ENCODE measurements at places on chromosomes 5 and 9. TPM values are rescaled to one million over a fixed set of nuclear protein-coding genes. Genes with fewer than 3 reads are reported as not detected.

The RASGRF2 gene
- total RNA-seq, result 22.5 TPM

The TMEM167A gene
- 98.0 TPM for total RNA-seq

The QRFP gene
- total RNA-seq, result not detected

The TPRN gene
- total RNA-seq, result 7.5 TPM

The GABRB2 gene
- total RNA-seq, result 77.0 TPM

The OR13C5 gene
- not detected for total RNA-seq

The BARHL1 gene
- total RNA-seq, result not detected

The GRM6 gene
- 0.63 TPM for total RNA-seq

The PMPCA gene
- 29.1 TPM for total RNA-seq

The PHF24 gene
- 40.1 TPM for total RNA-seq

The ZNF483 gene
- 45.7 TPM for total RNA-seq

The IL31RA gene
- total RNA-seq, result not detected

The BTNL9 gene
- 5.6 TPM for total RNA-seq

The SOX30 gene
- not detected for total RNA-seq

The CNTFR gene
- 23.8 TPM for total RNA-seq

The LCN6 gene
- not detected for total RNA-seq

The FBLL1 gene
- total RNA-seq, result 37.6 TPM

The COL5A1 gene
- total RNA-seq, result 3.4 TPM

The TMEM252 gene
- total RNA-seq, result not detected

The MYMK gene
- total RNA-seq, result not detected

The PCDHGA7 gene
- total RNA-seq, result 23.8 TPM

The PCDHB12 gene
- total RNA-seq, result 36.9 TPM

The MLANA gene
- total RNA-seq, result not detected

The PCDHB11 gene
- total RNA-seq, result 24.1 TPM

The SLC6A19 gene
- total RNA-seq, result not detected

The GPX8 gene
- 0.63 TPM for total RNA-seq

The SAPCD2 gene
- 2.5 TPM for total RNA-seq

The SLC6A18 gene
- total RNA-seq, result not detected

The CEP120 gene
- total RNA-seq, result 46.6 TPM

The NUDCD2 gene
- total RNA-seq, result 24.7 TPM

The JAKMIP2 gene
- 75.7 TPM for total RNA-seq

The STPG3 gene
- total RNA-seq, result not detected

The GARNL3 gene
- 138 TPM for total RNA-seq

The IFNA13 gene
- total RNA-seq, result not detected

The TOR4A gene
- 0.31 TPM for total RNA-seq

The GABRA6 gene
- total RNA-seq, result not detected

The C5orf52 gene
- total RNA-seq, result not detected

The CCDC192 gene
- total RNA-seq, result not detected

The GCNT4 gene
- 0.94 TPM for total RNA-seq

The MRPS27 gene
- 67.9 TPM for total RNA-seq

The CER1 gene
- total RNA-seq, result 0.63 TPM

The NPR3 gene
- 13.1 TPM for total RNA-seq

The SELENOP gene
- 24.4 TPM for total RNA-seq

The SEMA6A gene
- 71.4 TPM for total RNA-seq

The TMOD1 gene
- total RNA-seq, result 42.6 TPM

The EGFL7 gene
- 12.8 TPM for total RNA-seq

The OGN gene
- 1.6 TPM for total RNA-seq

The VAV2 gene
- 45.4 TPM for total RNA-seq

The PAPPA gene
- not detected for total RNA-seq

The LRRC19 gene
- under 0.01 TPM for total RNA-seq

The SRD5A1 gene
- 49.1 TPM for total RNA-seq

The PTPN3 gene
- total RNA-seq, result 6.3 TPM
